Kidney epithelial cell (primary cell): ENCODE measurements at places on chromosomes 6 and 20. TPM values are rescaled to one million over a fixed set of nuclear protein-coding genes. Genes with fewer than 3 reads are reported as not detected.

WFDC2 gene
- 78.5 and 84.9 TPM in 2 replicates for total RNA-seq

GRCh38 chr20:33373735-33374605 is 27.3 kb downstream of the CDK5RAP1 start:
- DNase-seq: peak; percentile 71

DNA sequence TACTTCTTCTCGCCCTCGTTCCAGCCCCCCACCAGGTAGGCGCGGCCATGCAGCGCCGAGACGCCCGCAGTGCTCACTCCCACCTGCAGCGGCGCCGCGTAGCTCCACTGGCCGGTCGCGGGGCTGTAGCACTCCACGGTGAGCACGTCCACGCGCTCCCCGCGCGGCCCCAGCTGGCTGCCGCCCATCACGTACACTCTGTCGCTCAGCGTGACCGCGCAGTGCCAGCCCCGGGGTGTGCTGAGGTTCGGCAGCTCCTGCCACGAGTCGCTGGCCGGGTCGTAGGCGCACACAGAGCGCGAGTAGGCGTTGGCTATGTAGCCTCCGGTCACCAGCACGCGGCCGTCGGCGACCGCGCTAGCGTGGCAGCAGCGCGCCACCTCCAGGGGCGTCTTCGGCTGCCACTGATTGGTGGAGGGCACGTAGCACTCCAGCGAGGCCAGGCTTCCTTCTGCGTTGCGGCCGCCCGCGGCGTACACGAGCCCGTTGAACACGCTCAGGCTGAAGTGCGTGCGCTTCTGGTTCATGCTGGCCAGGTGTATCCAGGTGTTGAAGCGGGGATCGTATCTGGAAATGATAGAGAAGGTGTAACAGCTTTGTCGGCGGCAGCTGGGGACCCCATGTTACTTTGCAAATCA is 13.7 kb downstream of the KLHL31 start:
- DNase-seq: no peak

GRCh38 chr6:148608199-148608951 is 138.5 kb upstream of the UST start:
- no peak for DNase-seq

GRCh38 chr6:103326760-103327757 is 1532.7 kb downstream of the HACE1 start:
- DNase-seq: no peak
